ENCODE measurements at places on chromosomes 4 and X.

DNA sequence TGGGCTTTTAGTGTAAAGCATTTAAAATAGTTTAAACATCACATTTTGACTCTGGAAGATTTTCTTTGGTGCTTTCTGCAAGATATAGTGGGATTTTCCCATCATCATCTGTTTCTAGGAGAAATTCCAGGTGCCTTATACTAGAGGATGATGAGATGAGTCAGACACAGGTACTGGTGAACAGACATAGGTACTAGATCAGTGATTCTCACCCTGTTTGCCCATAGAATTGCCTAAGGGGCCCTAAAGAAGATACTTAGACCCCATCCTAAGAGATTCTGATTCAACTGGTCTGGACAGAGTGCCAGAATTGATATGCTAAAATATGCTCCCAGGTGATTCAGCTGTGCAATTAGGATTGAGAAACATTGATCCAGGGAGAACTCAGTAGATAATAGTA is 9.7 kb downstream of the TSPAN7 start:
- DNase-seq: no peak

DNA sequence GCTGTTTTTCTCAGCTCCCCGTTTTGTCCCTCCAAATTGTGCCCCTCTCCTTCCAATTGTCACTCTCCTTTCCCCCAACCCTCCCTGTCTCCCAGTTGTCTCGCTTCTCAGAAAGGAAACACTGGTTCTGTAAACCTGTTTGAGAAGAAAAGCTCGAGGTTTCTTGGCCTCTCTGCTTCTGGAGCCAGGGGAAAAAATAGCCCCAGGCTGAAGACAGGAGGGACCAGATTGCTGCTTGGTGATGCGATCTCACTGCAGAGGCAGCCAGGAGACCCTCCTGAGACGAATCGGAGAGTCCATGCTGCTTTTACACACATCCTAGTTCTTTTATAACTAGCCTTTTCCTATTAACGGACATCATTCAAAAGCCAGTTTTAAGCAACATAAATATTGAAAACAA is 21.2 kb downstream of the TRIML1 start:
- no peak for DNase-seq

GRCh38 chr4:152727784-152728183 is 48.0 kb upstream of the TMEM154 start:
- DNase-seq: no peak

DNA sequence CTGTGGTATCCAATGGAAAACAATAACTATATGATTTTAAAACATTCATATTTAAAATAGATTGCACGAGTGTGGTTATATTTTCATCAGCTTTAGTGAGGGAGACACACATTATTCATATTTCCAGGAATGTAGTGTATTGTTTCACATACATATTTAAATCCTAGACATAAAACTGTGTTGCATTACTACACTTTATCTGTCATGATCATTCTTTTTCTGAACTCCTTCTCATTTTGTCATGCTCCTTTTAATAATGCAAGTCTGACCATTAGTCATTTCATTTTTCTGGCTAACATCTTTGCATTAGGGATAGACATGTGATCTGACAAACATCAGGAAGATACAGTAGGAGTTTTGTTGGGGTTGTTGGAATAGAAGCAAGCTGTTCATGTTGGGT is 1382.7 kb downstream of the PCDH7 start:
- no peak for DNase-seq

DNA sequence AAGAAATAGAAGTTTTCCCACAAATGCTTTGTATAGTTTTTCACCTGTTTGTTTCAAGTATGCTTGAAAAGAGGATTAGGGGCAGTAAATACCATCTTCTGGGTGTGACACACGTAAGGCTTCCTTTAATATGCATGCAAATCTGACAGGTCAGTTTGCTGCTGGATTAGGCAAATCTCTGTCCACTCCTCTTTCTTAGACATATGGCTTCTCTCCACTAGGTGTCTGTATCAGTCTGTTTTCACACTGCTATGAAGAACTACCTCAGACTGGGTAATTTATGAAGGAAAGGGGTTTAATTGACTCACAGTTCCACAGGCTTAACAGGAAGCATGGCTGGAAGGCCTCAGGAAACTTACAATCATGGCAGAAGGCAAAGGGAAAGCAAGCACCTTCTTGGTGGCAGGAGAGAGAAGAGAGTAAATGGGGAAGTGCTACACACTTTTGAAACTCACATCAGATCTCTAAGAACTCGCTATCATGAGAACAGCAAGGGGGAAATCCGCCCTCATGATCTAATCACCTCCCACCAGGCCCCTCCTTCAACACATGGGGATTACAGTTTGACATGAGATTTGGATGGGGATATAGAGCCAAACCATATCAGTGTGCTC is 66.9 kb downstream of the TAB3 start:
- DNase-seq: no peak

- DNase-seq: no peak
Measured at GRCh38 chr4:155954939-155955338, 1.3 kb upstream of the CTSO start.

DNA sequence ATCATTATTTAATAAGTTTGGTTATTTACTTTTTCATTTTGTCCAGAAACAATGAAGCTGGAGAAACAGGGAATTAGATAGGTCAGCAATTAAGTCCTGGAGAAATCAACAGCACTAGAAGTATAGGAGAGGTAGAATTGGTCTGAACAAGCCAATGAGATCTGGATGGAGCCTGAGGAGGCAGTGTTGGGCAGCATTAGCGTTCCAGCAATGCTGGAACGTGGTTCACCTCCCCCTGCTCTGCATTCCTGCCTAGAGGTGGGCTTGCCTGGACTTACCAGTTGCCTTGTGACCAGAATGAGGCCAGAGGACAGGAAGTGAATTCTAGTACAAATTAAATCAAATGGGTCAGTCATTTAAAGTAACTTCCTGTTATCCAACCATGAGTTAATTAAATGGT is 4.6 kb downstream of the RASSF6 start:
- DNase-seq: no peak

- no peak for DNase-seq
Measured at GRCh38 chr4:88098993-88099752, 59.3 kb downstream of the ABCG2 start.

- no peak for DNase-seq
Measured at GRCh38 chr4:22595684-22596083, 79.8 kb upstream of the ADGRA3 start.

GRCh38 chr4:11647433-11647832 is 218.7 kb upstream of the HS3ST1 start:
- no peak for DNase-seq

GRCh38 chr4:70630162-70630561 is 1.6 kb downstream of the ENAM start:
- DNase-seq: no peak

GRCh38 chrX:140701480-140701879 is 8.1 kb upstream of the LINC00632 start:
- DNase-seq: no peak

DNA sequence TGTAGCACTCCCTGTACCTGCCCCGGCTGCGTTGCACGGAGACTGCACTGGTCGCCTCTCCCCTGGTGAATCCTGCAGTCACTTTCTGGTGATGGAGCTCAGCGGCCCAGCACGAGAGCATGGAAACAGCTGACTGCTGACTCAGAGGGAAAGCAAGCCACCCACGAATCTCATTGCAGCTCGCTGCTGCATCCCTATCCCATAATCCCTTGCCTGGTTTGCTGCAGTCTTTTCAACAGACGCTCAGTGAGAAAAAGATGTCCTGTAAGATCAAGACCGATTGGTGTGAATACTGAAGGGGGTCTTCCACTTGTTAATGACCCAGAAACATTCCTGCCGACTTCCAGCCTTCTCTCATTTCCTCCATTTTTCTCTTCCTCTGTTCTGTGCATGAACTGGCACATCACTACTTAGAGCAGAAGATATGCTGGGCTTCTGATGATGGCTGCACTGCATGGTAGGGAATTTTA is 52.9 kb downstream of the TRIM2 start:
- peak; percentile 24 for DNase-seq

DNA sequence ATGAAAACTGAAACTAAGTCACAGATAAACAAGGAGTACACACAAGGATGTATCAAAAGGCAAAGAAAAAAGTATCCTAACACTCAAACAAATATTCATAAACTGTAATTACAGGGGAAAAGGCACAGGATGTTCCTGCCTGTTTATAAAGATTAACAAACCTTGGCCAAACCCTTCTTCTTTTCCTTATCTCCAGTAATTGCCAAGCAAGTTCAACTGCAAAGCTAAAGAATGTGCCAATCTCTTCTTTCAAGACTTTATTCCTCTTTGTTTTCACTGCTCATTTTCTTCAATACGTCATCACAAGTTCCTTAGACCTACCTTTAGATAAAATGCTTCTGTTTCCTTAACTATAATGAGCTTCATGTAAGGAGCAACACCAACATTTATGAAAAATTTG is 171.2 kb downstream of the AMELX start:
- DNase-seq: no peak

DNA sequence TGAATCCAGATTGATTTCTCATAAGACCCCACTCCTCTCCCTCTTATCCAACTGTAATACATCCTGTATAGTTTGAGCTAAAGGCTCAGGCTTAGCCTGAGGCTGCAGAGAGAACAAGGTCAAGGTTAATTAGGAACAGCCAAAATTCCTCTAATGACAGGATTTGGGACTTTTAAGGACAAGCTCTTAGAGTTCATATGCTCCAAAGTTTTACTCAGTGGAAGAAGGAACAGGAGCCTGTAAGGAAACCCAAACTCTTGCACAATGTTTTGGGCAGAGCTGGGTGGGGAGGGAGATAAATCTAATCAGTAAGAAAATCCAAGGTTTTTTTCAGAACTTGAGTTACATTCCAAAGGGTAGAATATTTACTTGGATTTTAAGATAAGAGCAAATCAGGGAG is 238.8 kb downstream of the QDPR start:
- no peak for DNase-seq

DNA sequence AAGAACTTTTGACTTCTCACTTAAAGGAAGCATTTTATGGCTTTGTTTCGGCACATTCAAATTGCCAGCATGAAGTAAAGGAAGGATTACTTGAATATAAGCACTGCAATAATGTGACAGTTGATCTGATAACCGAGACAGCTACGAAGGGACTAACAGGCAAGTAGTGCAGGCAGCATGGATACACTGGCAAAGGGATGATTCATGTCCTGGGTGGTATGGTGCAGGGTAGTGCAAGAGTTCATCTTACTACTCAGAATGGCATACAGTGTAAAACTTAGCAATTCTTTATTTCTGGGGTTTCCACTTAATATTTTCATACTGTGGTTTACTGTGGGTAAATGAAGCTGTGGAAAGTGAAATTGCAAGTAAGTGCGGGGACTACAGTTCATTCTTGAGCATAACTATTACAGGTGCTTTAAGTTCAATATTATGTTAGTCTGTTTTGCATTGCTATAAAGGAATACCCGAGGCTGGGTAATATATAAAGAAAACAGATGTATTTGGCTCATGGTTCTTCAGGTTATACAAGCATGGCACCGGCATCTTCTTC is 611.8 kb downstream of the SPOCK3 start:
- DNase-seq: no peak

DNA sequence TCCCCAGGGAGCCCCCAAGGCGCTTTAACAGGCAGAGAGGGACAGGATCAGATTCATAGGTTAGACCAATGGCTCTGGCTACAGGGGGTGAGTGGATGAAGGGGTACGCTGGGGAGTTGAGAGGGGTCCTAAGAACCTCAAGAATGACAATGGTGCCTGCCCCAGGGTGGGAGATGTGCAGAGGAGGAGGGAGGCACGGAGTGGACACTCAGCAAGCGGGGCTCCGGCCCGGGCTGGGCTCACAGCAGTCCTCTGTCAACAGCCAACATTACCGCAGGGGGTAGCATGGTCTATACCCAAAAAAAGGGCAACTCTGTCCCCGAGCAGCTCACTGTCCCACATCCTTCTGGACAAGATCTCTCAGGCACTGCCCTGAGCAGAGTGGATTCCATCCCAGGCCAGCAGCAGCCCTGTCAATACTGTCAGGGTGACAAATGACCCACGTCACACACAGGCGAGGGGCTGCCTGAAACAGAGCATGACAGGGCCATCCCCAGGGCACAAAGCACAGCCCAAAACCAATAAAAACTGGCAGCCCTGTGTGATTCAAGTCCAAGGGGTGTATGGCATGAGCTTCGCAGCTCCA is 47.7 kb upstream of the PPP2R2C start:
- DNase-seq: no peak

GRCh38 chrX:39753293-39753996 is 344.3 kb downstream of the BCOR start:
- DNase-seq: no peak

- no peak for DNase-seq
Measured at GRCh38 chrX:48924270-48924669, 5.4 kb upstream of the PIM2 start.

- no peak for DNase-seq
Measured at GRCh38 chrX:103124284-103124683, 31.3 kb upstream of the NXF3 start.

- DNase-seq: no peak
Measured at GRCh38 chrX:30144971-30145731, 70.2 kb upstream of the MAGEB2 start.

DNA sequence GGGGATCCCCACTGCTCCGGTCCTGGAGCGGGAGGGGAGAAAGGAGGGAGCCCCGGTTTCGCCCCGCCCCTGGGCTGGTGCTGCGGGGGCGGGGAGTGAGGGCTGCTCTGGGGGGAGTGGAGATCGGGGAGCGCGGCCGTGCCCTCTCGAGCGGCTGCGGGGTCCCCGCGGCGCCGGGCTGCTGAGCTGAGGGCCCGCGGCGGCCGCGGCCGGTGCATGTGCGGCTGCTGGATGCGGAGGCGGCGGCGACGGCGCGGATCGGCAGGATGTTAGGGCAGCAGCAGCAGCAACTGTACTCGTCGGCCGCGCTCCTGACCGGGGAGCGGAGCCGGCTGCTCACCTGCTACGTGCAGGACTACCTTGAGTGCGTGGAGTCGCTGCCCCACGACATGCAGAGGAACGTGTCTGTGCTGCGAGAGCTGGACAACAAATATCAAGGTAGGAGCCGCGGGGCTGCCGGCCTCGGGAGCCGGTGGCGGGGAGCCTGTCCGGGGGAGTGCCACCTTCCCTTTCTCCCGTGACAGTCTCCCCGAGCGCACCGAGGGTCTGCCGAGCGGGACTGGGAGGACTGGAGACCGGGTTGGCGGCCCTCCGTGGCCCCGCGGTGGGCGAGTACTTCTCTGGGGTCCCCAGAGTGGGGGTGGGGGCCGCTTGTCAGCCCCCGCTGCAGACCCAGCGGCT is at the start of gene ING2:
Gene ING2 (plus strand): TSS at position 129 of the 681 bp plus-strand sequence. CDS start 138 bp downstream, at position 267.
- DNase-seq: no peak

DNA sequence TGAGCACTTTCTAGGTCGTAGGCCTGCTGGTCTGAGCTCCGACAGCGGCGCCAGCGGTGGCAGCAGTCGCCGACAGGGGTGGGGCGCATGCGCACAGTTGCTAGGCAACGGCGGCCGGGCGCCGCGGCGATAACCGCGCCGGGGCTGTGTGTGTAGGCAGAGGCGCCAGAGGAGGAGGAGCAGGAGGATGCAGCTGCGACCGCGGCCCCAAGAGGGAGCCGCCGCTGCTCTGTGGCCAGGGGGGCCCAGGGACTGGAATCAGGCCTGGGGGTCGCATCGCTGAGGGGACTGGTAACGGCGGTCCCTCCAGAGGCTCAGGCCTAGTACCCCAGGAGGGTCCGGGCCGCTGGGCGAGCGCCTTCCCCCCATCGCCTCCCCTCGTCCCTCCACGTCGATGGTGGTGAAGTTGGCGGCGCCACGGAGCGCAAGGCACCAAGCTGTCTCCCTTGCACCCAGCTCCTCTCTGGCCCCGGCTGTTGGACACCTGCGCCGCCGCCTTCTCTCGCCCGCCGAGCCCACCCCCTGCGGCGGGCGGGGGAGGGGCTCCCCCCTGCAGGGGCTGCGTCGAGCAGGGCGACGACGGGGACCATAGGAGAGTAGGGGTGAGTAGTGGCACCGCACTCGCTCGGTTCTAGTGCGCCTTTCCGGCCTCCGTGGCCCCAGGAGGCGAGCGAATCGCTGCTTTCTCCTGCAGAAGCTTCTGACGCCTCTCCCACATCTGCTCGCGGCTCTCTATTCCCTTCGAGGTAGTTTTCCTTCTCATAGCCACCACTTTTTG is 58.6 kb upstream of the ZC4H2 start:
- DNase-seq: peak; percentile 27

All from AG09309 (cell line).